RPMI7951 (cell line): ENCODE measurements at places on chromosomes 5 and 9. TPM values are rescaled to one million over a fixed set of nuclear protein-coding genes. Genes with fewer than 3 reads are reported as not detected.

The KLF9 gene
- 14.9 and 18.1 TPM in 2 replicates for total RNA-seq

The SHISAL2B gene
- total RNA-seq = not detected in 2 replicates

The RPL35 gene
- 2,253 and 2,890 TPM in 2 replicates for total RNA-seq

The GIN1 gene
- total RNA-seq = 4.6 and 10.5 TPM in 2 replicates

The FBXW2 gene
- total RNA-seq = 11.5 and 23.1 TPM in 2 replicates

The TAF11L5 gene
- total RNA-seq = not detected in 2 replicates

The CDH18 gene
- 14.8 and 22.2 TPM in 2 replicates for total RNA-seq

The SEMA6A gene
- total RNA-seq = 0.12 and 0.39 TPM in 2 replicates

The ANKRD34B gene
- total RNA-seq = not detected in 2 replicates

The RNF14 gene
- total RNA-seq = 65.5 and 66.9 TPM in 2 replicates

The PHF24 gene
- not detected in 2 replicates for total RNA-seq
